CD4-positive, alpha-beta T cell (primary cell): ENCODE measurements at places on chromosomes 4 and X. TPM values are rescaled to one million over a fixed set of nuclear protein-coding genes. Genes with fewer than 3 reads are reported as not detected.

DNA sequence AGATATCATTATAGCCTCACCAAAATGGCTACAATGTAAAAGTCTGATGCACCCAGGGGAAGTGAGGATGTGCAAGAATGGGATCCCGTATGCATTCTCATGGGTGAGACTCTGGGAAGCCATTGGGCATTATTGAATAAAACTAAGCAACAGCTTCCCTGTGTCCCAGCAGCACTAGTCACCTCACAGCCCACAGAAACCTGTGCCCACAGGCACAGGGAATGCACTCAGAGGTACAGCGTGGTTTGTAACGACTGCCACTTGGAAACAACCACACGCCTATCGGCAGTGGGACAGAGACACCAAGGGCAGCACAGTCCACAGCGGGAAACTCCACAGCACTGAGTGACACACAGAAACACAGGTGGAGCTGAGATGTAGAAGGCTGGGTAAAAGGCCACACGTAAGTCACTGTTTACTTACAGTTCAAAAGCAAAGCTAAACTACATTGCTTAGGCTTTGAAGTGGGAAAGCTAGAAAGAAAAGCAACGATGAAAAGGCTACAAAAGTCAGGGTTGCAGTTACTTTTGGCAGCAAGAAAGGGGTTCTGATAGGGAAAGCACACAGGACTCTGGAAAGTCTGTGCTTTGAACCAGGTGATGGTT is 69.2 kb downstream of the HAUS3 start:
- no peak overlapping the region for H3K4me3 ChIP-seq
- peaks cover 9% of the 10 kb centered on the region for H3K4me1 ChIP-seq
- no peak for DNase-seq
- H3K27me3 ChIP-seq: no peaks in the 10 kb centered on the region

DNA sequence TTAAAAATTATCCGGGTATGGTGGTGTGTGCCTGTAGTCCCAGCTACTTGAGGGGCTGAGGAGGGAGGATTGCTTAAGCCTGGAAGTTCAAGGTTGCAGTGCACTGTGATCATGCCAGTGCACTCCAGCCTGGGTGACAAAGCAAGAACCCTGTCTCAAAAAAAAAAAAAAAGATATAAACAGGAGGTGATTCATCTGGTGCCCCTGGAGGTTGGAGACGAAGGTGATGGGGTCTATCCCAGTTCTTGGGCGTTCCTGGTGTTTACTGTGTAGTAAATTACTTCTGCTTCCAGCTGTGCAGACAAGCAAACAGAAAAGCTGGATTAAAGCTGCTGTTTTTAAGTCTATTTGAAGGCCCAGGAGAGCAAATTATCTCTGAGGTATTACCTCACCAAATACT is 19.9 kb downstream of the GPKOW start:
- no peaks in the 10 kb centered on the region for H3K27me3 ChIP-seq
- no peak overlapping the region for H3K4me3 ChIP-seq
- H3K4me1 ChIP-seq: peaks cover 17% of the 10 kb centered on the region
- no peak overlapping the region for H3K27ac ChIP-seq
- no peak for DNase-seq

DNA sequence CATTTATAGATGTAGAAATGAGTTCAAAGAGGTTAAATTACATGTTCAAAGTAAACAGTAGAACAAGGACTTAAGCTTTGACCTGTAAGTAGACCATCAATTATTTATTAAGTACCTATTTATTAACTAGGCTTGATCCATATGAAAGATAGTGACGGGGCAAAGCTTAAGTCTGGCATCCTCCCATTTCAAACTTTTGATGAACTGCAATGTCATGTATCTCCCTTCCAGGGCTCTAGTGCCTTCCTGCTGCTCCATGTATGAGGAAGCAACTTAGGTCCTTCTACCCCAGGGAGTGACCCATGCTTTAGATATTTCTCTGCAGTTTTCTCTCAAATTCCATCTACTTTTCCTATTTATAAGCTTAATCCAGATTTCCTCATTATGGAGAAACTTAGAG is 31.9 kb upstream of the ANTXR2 start:
- no peak for DNase-seq
- H3K4me1 ChIP-seq: no peaks in the 10 kb centered on the region
- no peak overlapping the region for H3K4me3 ChIP-seq
- H3K27me3 ChIP-seq: no peaks in the 10 kb centered on the region
- H3K36me3 ChIP-seq: no peaks in the 10 kb centered on the region
- no peak overlapping the region for H3K27ac ChIP-seq

DNA sequence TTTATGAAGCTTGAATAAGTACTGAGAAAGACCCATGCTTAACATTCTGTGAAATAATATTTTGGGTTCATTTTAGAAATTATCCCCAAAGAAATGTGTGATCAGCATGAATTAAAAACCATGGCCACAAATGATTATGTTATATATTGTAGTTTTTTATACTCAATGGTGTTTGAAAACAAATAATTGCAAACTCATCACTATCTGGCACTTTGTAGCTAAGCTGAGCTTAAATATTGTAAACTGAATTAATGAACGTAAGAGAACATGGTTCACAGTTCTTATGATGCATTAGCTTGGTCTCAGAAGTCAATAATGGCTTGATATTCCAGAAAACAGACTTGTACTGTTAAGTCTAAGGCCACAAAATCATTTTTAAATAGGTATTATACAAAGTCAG is 24.6 kb upstream of the ASB5 start:
- H3K4me1 ChIP-seq: no peaks in the 10 kb centered on the region
- no peaks in the 10 kb centered on the region for H3K36me3 ChIP-seq
- no peak for DNase-seq
- no peak overlapping the region for H3K4me3 ChIP-seq
- no peak overlapping the region for H3K27ac ChIP-seq

- H3K36me3 ChIP-seq: peaks cover 6% of the 10 kb centered on the region
- H3K4me3 ChIP-seq: no peak overlapping the region
- H3K27ac ChIP-seq: no peak overlapping the region
- H3K4me1 ChIP-seq: no peaks in the 10 kb centered on the region
- H3K27me3 ChIP-seq: no peaks in the 10 kb centered on the region
These were observed 427.8 kb downstream of the IL15 start for GRCh38 chr4:142064181-142064580.

DNA sequence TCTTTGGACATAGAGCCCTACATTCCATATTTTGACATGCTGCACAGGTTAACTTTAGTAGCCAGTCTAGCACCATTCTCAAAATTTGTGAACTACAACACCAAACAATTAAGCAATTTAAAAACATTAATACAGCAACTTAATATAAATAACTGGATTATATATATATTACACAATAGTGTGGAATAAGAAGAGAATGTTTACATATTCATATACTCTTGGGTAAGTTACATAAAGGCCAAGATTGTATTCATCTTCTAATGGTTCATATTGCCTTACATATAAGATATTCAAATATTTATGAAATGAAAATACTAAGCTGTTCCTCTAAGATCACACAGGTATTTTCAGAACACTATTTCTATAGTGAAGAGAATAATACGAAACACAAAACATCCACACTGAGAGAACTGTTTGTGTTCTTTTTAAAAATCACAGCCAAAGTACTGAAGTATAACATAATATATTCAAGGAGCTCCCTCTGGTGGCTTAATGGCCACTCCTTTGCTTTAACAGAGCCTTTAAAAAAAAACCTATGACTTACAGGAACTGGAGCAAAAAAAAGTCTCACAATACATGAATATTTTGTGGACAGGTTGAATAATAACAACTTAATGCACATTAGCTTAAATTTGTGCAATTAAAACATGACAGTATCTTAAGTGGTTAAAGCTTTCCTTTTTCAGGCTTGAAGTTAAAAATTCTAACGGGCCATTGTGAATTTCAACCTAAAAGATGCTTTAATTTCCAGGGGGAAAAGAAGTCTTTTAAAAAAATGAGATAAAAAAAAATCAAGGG is 46.2 kb downstream of the NEK1 start:
- H3K4me3 ChIP-seq: no peak overlapping the region
- H3K27me3 ChIP-seq: no peaks in the 10 kb centered on the region
- H3K36me3 ChIP-seq: no peaks in the 10 kb centered on the region
- no peaks in the 10 kb centered on the region for H3K4me1 ChIP-seq
- H3K27ac ChIP-seq: no peak overlapping the region

DNA sequence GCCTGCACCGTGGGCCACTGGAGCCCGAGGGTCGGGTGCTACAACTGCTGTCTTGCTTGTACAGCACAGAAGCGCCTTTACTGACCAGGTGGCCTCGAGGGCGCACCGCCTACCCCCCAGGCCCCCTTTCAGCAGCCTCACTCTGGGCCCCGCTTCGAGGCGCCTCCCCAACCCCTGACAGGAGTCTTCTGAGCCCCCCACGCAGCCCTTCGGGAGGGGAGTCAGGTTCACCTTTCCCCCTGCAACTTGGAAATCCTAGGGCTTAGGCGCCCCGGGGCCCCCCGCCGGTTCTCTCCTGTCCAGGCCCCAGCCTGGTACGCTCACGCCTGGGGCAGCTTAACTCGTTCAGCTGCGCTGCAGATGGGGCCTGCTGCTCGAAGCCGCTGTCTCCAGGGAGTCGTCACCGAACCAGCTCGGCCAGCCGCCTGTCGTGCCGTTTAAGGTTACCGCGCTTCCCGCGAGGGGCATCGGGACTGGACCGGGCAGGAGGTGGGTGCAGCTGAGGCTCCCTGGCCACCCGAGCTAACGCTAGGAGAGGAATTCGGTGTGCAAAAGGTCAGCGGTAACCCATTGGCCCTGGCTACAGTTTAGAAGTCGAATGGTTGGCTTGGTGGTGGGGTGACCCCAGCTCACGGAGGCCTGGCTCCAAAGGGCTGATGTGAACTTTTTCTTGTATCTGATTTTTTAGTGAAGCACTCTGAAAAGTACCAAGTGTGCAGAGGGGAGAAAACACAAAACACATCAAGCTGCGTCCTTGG is 58.9 kb upstream of the BCOR start:
- no peaks in the 10 kb centered on the region for H3K27me3 ChIP-seq
- H3K4me1 ChIP-seq: peaks cover 39% of the 10 kb centered on the region
- H3K4me3 ChIP-seq: no peak overlapping the region
- no peak overlapping the region for H3K27ac ChIP-seq
- no peaks in the 10 kb centered on the region for H3K36me3 ChIP-seq

The ENPP6 gene
- not detected for total RNA-seq

The MAGEE1 gene
- total RNA-seq: 12.7 TPM

- H3K27me3 ChIP-seq: no peaks in the 10 kb centered on the region
- DNase-seq: no peak
- no peaks in the 10 kb centered on the region for H3K36me3 ChIP-seq
- H3K4me1 ChIP-seq: no peaks in the 10 kb centered on the region
- H3K27ac ChIP-seq: no peak overlapping the region
These were observed 185.8 kb upstream of the C1QTNF7 start for GRCh38 chr4:15242021-15242420.

The ADH7 gene
- not detected for total RNA-seq

GRCh38 chr4:153483432-153484418 is 17.6 kb downstream of the TMEM131L start:
- peaks cover 32% of the 10 kb centered on the region for H3K36me3 ChIP-seq
- H3K4me3 ChIP-seq: no peak overlapping the region
- no peaks in the 10 kb centered on the region for H3K27me3 ChIP-seq
- H3K27ac ChIP-seq: peak overlapping the region; percentile 56
- peaks cover 65% of the 10 kb centered on the region for H3K4me1 ChIP-seq
- DNase-seq: no peak

The CC2D2A gene
- total RNA-seq: not detected

- no peak for DNase-seq
- H3K36me3 ChIP-seq: peaks cover 8% of the 10 kb centered on the region
- H3K4me3 ChIP-seq: no peak overlapping the region
- H3K27me3 ChIP-seq: no peaks in the 10 kb centered on the region
- no peaks in the 10 kb centered on the region for H3K4me1 ChIP-seq
These were observed 23.0 kb upstream of the GTPBP6 start for GRCh38 chrX:341541-342101.

The VEGFC gene
- total RNA-seq: not detected

The ATP2B3 gene
- total RNA-seq: not detected

DNA sequence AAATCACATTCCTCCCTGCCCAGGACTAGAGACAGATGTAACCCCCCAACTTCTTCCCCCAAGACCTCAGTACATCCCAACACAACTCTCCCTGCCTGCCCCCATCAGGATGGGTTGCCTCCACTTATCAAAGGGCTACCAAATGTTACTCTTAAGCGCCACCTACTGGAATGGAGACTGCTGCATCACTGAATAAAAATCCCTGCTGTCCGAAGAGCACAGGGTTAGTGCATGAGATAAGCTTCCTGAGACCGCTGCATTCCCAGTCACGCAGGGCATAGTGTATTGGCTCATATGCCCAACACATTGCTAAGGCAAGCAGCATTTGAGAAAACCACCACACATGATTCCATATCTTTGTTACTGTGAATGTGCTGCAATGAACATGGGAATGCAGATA is 544.5 kb downstream of the PPP4R3C start:
- no peaks in the 10 kb centered on the region for H3K4me1 ChIP-seq
- no peak overlapping the region for H3K4me3 ChIP-seq
- no peak for DNase-seq
- no peaks in the 10 kb centered on the region for H3K36me3 ChIP-seq
- no peaks in the 10 kb centered on the region for H3K27me3 ChIP-seq

DNA sequence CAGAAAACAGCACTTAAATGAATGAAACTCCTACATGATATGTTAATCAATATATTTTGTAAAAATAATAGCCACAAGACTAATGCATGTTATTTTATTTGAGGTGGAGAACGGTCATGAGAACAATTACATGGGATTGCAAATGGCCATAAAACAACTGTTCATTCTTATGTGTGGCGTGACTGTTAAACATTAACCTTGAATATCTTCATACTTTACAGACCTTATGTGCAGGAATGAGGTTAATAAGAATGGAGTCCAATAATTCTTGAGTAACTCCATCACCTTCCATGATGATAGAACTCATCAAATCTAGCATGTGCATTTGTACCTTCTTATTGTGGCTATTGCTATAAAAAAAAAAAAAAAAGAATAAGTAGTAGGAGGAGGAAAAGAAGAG is 55.3 kb downstream of the PDS5A start:
- peaks cover 3% of the 10 kb centered on the region for H3K4me1 ChIP-seq
- no peak overlapping the region for H3K27ac ChIP-seq
- DNase-seq: no peak
- no peaks in the 10 kb centered on the region for H3K27me3 ChIP-seq
- peaks cover 50% of the 10 kb centered on the region for H3K36me3 ChIP-seq

DNA sequence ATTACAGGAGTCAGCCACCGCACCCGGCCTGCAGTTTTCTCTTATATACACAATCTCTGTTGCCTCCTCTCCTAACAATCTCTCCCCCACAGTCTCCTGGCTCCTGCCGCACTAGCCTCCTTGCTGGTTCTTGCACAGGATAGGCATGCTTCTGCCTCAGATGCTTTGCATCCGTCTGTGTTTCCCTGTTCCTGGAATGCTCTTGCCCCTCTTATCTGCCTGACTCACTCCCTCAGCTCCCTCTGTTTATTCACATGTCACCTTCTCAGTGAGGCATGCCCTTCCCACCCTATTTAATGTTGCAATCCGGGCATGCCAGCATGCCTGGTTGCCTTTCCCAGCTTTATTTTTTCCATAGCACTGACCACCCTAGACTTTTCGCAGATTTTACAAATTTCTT is 161.9 kb downstream of the PHF8 start:
- H3K27me3 ChIP-seq: no peaks in the 10 kb centered on the region
- H3K4me1 ChIP-seq: no peaks in the 10 kb centered on the region
- DNase-seq: no peak
- H3K4me3 ChIP-seq: no peak overlapping the region
- no peaks in the 10 kb centered on the region for H3K36me3 ChIP-seq
- no peak overlapping the region for H3K27ac ChIP-seq

The GYPA gene
- not detected for total RNA-seq

GRCh38 chr4:23085249-23085568 is 392.5 kb downstream of the GBA3 start:
- H3K4me3 ChIP-seq: no peak overlapping the region
- no peaks in the 10 kb centered on the region for H3K27me3 ChIP-seq
- H3K36me3 ChIP-seq: no peaks in the 10 kb centered on the region
- no peak for DNase-seq
- H3K27ac ChIP-seq: no peak overlapping the region

The S100P gene
- total RNA-seq: 2.8 TPM

The STPG2 gene
- 0.28 TPM for total RNA-seq
